ENCODE measurements at places on chromosomes 11 and 22.

- peak; percentile 69 for DNase-seq
These were observed 57.5 kb downstream of the BTG4 start for GRCh38 chr11:111454561-111455192.

DNA sequence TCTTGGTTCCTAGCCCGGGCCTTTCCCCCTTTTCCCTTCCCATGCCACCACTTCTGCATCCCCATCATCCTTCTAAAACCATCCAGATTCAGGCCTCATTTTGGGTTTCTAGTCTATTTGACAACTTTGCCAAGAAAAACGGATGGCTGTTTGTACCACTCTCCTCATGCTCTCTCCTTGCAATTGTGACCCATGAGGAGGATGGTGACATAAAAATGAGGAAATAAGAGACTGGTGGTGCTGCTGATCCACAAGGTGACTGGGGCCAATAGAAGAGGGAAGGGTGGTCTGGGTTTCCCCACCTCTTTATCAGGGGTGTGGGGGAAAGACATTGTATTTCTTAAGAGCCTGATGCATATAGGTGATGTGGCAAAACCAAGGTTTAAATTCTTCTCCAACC, 1.0 kb downstream of the MS4A4A start:
- no peak for DNase-seq

DNA sequence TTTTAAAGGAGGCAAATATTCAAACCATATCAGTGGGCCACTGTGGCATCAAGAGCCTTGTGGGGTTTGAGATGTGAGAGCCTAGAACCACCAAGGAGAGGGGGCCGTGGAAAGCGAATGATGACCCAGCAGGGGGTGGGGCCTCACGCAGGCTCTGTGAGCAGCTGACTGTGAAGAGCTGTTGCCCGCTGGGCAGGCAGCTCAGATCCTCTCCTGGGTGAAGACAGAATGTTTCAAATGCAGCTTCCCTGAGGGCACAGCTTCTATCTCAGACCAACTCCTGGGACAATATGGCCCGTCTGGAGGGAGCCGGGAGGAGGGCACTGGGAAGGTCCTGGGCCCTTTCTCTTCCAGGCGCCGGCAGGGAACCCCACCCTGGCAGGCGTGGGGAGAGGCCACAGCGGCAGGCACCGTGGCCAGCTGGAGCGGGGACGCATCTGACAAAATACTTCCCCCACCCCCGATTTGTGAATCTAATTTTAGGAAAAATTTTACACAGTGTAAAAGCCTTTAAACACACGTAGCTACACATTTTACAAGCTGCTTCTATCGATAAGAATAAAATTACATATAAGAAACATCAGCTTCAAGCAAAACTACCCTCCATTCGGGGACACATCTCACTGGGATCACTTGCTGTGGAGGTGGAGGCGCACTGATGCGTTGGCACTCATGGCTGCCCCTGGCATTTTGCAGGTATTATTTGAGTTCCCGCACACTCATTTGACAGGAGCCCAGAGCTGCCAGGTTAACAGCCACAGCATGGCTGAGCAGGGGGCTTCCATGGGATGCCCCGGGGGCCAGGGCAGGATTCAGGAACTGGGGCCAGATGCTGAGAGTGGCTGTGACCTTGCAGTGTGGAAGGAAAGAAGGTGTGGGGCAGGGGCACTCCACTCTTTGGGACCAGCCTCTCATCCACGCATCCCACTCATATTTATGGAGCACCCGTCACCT, 40.3 kb downstream of the PARVG start:
- DNase-seq, result no peak

DNA sequence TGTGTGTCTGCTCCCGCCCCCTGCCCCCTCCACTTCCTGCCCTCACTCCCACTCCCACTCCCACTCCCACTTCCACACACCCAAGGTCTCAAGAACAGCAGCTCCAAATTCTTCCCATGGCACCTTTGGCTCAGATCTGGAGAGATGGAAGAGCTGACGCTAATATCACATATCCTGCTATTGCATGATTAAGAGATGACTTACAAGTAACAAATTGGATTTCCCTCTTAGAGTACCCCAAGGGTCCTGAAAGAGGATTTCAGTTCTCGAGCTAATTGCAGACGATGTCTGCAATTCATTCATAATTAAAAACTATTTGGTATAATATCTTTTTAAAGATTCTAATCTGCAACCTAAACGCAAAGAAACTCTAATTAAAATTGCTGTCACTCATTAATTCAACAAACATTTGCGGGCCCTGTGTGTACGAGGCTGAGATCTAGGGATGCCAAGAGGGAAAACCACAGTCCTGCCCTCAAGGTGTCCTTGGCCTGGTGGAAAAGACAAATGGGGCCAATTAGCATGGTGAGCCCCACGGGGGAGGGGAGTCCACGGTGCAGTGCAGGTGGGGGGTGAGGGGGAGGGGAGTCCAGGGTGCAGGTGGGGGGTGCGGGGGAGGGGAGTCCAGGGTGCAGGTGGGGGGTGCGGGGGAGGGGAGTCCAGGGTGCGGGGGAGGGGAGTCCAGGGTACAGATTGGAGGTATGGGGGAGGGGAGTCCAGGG, 50.3 kb downstream of the CELSR1 start:
- no peak for DNase-seq

DNA sequence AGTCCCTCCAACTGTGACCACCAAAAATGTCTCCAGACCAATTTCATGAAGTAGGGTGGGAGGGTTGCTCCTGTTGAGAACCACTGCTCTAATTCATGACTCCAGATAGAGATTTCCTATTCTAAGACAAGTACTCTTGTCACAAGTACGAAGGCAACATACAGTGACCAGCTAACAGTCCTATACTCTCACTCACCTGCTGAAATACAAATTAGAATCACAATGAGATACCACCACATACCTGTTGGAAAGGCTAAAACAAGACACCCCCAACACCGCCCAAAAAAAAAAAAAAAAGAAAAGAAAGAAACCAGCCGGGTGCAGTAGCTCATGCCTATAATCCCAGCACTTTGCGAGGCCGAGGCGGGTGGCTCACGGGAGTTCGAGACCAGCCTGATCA, 310.5 kb downstream of the SWAP70 start:
- DNase-seq, result no peak

DNA sequence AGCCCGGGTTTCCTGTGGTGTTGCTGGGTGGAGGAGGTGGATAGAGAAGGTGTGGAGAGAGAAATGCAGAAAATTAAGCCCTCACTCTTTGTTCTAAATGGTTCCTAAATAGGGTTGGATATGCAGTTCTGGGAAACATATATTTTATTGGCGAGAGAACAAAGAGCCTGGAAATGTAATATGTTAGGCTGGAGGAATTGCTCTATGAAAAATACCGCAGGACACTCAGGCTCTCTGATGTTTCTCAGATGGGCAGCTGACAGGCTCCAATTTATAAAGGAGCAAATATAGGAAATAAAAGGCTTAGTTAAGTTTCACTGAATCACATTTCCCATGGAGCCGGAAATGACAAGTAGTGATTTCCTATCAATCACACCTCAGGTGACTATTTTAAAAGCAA, 428.0 kb downstream of the TMEM135 start:
- DNase-seq, result no peak

DNA sequence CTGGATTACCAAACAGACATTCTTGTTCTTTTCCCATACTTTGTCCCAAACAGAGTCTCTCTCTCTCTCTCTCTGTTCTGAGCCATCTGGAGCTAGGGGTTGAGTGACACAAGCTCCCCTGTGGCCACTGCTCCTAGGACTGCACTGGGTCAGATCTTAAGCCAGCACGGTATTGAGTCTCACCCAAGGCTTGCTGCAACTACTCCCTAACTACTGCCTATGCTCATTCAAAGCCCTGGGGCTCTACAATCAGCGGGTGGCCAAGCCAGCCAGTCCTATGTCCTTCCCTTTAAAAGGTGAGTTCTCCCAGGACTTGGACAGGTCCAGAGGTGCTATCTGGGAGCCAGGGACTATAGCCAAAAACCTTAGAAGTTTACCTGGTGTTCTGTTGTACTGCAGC, 385.6 kb downstream of the CNTN5 start:
- no peak for DNase-seq

DNA sequence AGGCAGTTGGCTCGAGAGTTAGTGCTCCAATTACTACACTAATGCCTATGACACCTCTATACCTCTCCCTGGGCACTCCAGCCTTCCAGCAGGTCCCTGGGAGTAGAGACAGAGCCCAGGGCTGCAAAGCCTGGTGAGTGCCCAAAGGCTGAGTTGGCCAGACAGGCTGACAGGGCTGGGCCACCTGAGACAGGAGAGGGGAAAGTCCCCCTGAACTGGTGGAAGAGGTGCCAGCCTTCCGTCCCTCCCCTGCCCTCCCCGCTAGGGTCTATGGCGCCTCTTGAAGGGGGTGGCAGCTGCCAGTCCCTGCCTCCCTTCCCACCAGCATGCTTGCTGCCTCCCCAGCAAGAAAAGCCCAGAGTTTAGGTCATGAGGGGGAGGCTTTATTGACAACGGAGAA, 3.0 kb downstream of the KCNJ11 start:
- DNase-seq, result no peak

GRCh38 chr11:3030289-3031070, 26.7 kb downstream of the CARS1 start:
- no peak for DNase-seq

DNA sequence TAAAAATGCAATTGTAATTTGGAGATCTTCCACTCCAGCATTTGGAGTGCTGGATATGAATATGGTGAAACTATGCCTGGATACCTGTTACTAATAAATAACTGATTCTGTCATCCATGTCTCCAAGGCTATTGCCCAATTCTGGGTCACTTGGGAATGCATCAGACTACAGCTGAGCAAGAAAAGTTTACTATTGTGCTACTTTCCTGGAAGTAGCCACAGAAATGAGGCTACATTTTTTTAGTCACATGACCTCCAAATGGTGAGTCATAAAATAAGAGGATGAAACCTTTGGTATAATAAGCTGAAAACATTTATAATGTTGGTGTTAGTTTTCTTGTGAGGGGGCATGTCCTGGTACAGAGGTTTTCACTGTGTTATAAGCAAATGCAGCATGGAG, 44.4 kb downstream of the DCDC1 start:
- DNase-seq, result no peak

DNA sequence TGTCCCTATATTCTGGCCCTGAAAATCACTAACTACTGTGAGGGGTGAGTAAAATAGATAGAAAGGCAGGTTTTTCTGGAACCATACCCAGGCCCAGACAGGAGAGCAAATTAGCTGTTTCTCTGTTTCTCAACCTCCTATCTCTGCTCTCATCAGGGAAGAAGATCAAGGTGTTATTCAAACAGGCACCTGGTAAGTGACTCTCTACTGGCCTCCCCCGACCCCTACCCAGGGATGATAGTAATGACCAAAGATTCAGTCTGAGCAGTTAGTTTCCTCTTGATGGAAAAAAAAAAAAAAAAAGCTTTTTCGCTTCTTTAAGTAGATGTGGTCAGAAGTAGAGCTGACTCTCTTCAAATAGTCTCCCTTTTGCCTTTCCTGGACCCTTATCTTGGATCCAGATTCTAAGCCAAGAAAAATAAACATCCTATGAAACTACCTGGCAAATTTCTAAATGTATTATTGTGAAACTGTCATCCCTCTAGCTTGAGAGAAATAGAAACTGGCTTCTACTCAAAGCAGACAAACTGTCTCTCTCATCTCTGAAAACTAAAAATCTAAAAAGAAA, 9.9 kb downstream of the LRRC4C start:
- DNase-seq, result no peak

DNA sequence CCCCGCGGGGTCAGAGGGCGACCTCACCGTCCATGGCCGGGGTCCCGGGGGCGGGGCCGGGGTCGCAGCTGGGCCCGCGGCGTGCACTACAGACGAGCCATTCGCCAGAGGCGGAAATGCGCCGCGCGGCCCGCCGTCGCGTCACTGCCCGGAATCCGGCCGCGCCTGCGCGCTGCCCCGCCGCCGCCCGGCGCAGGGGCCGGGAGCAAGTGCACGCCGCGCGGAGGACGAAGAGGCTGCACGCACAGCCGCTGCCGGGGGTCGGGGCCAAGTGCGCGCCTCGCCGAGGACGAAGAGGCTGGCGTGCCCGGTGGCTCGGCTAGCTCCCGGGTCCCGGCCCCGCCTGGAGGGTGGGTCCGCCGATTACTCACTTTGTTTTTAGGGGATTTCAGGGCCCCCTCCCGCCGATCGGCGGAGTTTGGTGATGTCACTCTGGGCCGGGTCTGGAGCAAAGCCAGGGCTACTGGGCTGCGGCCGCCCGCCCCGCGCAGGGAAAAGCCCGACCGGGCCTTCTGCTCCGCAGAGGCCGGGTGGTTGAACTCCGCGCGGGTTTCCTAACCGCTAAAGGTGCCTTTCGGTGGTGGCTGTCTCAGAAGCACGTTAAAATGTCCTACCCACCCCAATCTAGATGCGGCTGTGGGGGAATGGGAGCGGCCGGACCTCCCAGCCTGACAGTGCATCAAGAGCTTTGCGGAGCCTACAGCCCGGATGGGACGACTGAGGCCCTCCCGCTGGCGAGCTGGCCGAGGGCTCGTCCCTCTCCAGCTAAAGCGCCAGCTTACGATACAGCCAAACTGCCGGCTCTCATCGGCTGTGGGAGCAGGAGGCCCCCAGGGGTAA, at the start of gene RELA:
Gene RELA (minus strand): TSS at position 118 of the 840 bp plus-strand sequence. CDS start 84 bp downstream, at position 34.
- DNase-seq, result peak; percentile 93

DNA sequence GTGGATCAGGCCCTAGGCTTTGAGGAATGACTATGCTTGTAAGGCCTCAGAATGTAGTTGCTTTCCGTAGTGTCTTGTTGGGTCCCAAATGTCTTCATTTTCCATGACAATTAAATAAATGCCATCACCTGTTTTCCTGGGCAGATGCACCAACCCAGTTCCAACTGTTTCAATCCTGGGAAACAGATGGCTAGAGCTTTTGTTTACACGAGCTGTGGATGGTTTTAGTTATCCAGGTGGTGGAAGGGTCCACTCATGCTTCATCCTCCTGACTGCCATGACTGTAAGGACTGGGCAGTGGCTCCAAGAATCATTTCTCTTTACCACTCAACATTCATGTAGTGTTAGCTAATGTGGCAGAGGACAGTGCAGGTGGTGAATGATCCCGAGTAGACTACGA, 8.6 kb downstream of the RCN1 start:
- no peak for DNase-seq

DNA sequence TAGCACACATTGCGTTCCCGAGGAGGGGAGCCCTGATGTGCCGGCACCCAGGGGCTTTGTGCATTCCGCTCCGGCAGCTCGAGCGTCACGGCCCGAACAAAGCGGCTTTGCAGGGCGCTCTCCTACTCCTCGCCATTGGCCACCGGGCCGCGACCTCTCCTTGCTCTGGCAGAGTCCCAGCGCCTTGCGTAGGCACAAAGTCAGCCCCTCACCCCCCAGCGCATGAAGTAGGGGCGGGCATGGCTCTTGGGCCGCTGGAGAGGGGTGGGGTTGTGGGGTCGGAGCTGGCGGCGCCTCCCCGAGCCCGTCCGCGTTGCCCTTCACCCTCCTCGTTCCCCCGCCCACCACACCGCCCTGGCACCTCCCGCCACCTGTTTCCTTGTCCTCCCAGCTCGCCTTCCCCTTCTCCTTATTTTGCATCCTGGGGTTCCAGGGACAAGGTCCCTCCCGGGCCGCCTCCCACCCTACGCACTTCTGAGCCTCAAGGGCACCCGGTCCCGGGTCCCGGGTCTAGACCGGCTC, 753 bp upstream of the PPARA start:
- peak; percentile 20 for DNase-seq

Measured in activated CD4-positive, alpha-beta T cell treated with anti-CD3 and anti-CD28 coated beads, Interleukin-2, Interleukin-6, amounts not matched to agents 100 ng/mL and 50 ng/mL, durations not matched to agents 16 hours and 8 hours (primary cell).